ENCODE measurements at places on chromosomes 6 and 20. TPM values are rescaled to one million over a fixed set of nuclear protein-coding genes. Genes with fewer than 3 reads are reported as not detected.

Gene SAMD3
- 5.2 TPM for total RNA-seq

Gene KATNA1
- total RNA-seq = 14.3 TPM

Gene LGSN
- total RNA-seq = 0.38 TPM

Gene SLC2A4RG
- 64.1 TPM for total RNA-seq

- no peak for DNase-seq
Measured at GRCh38 chr20:24236201-24236600, 233.2 kb upstream of the SYNDIG1 start.

- no peak for DNase-seq
Measured at GRCh38 chr20:36051318-36052116, 83.1 kb downstream of the CNBD2 start.

- no peak for DNase-seq
Measured at GRCh38 chr20:20342066-20342465, 25.8 kb upstream of the INSM1 start.

Measured in upper lobe of right lung (tissue), 1 donor.